ENCODE measurements at places on chromosomes 6 and 20.

DNA sequence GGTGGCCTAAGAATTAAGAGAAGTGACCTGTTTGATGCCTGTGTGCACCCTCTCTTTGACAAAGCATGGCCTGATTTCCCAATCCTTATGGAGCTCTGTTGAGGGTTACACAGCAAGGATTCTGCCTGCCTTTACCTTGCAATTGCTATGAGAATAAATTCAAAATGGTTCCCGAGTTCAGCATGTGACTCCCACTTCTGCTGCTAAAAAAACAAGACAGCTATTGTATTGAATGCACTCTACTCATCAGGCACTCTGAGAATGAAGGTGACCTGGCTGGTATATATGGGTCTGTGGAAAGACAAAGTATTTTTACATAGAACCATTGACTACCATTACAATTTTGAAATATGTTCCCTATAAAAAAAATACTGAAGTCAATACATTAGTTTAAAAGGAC, 190.3 kb downstream of the ATXN1 start:
- no peak for DNase-seq

DNA sequence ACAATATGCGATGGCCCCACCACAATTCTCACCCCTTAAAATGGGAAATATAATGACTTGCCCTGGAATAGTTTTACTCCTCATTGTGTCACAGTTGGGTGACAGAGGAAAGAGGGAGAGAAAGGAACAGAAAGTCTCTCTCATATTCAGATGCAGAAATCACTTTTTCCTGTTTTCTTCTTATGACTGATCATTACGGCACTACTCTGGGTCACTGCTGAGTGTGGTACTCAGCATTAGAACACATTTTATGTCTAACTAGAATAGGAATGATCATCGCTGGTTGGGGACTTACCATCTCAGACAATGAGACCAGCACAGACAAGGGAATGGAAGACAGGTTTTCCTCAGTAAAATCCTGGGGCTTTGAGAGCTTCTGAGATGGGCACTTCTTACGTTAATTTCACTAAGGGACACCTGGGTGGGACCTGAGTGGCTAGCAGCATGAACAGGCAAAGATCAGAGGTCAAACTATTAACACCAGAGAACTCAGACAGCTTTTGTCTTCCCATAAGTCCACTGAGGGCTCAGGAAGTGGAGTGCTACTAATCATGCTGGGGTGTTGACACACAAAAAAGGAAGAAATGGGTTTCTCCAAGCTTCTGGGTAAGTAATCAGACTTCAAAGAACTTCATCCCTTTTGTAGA, 54.9 kb upstream of the ARHGAP18 start:
- DNase-seq = no peak

- peak; percentile 57 for DNase-seq
These were observed 344.2 kb upstream of the SULF2 start for GRCh38 chr20:48129345-48129942.

- no peak for DNase-seq
These were observed 21.0 kb upstream of the AVP start for GRCh38 chr20:3105256-3106137.

DNA sequence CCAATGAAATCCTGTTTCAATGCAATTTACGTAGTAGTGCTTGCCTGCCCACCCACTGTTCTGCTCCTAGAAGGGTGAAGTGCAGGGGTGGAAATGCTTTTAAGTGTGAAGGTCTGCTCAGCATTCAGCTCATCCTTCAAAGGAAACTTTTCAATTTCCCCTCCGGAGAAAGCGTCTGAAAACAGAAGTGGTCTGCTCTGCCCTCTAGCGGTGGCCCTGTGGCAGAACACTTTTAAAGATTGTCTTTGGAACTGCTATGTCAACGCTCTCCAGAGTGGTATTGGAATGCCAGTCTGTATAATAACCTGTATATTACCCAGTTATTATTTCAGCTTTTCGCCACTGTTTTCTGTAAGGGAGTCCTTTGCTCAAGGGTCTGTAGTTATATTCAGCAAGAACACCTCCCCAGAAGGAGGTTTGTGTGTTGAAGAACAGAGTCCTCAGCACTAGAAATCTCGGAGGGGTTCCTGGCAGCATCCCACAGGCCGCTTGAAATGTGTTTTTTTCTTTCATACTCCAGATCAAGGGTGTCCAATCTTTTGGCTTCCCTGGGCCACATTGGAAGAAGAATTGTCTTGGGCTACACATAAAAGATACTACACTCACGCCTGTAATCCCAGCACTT, 63.1 kb upstream of the KLHL31 start:
- peak; percentile 41 for DNase-seq

GRCh38 chr20:30811885-30812671, 445.4 kb upstream of the DEFB115 start:
- DNase-seq = peak; percentile 23
